Kidney epithelial cell (primary cell): ENCODE measurements at places on chromosomes 4 and X.

DNA sequence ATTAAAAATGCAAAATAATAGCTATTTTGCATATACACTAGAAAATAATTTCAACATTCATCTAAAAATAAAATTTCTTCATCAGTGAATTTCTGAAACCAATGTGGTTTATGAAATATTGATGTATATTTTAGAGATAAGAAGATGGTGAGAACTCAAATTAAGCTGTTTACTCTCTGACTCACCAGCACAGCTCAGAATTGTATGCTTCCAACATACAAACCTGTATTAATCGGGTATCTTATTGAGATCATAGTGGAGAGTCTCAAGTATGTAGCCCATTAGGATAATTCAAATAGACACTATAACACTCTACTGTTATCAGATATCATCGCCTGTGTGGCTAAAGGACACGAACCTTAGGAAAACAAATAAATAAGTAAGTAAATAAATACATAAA, 899.5 kb upstream of the INTU start:
- no peak for DNase-seq

- DNase-seq, result no peak
These were observed 172.2 kb upstream of the TLL1 start for GRCh38 chr4:165700855-165701254.

DNA sequence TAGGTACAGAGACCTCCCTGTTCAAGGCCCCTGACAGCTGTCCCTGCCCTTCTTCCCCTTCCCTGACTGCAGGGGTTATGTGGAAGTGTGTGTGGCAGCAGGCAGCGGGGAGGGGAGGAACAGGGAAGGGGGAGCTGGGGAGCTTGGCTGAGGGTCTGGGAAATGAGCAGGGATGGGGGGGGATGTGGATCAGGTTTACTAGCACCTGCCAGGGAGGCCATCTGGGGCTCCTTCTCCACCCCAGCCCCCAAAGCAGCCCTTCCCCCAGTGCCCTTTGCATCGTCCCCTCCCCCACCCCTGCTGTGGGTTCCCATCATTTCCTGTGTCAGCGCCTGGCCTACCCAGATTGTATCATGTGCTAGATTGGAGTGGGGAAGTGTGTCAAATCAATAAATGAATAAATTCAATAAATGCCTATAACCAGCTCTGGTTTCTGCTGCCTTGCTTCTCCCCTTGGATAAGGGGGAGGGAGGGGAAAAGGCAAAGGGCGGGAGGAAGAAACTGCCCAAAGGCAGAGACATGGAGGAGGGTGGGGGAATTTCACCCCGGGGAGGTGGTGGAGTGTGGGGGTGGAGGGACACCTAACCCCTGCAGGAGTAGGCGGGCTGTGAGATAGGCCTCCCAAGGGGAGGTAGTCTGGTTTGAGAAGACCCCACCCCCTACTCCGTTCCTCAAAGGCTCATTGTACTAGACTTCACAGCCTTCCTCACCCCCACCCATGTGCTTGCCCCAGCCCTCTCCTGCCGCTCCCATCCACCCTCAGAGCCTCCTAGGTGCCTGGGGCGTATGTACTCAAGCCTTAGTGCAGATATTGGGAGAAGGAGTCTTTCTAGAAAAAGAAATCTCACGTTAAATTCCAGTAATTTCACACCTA, 3.2 kb downstream of the CXorf65 start:
- DNase-seq, result no peak

- DNase-seq, result no peak
These were observed 235.0 kb downstream of the PALLD start for GRCh38 chr4:168731706-168732414.

DNA sequence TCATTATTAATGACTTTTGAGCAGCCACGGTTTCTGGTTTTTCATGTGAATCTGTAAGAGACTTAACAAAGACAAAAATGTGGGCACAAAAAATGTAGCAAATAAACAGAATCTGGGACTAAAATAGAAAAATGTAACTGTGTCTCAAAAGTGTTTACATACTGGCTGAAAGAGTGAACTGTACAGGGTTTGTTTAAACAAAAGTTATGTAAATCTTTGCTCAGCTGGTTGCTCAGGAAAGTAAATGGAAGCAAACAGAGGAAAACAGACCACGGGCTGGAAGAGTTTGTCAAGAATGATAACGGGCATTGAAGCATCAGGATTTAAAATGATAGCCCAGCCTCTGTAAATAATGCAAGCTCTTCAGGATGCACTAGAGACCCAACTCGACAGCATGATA, 921.8 kb upstream of the FTHL17 start:
- DNase-seq, result no peak

- DNase-seq, result no peak
These were observed 77.1 kb downstream of the EIF4E start for GRCh38 chr4:98851806-98852205.

DNA sequence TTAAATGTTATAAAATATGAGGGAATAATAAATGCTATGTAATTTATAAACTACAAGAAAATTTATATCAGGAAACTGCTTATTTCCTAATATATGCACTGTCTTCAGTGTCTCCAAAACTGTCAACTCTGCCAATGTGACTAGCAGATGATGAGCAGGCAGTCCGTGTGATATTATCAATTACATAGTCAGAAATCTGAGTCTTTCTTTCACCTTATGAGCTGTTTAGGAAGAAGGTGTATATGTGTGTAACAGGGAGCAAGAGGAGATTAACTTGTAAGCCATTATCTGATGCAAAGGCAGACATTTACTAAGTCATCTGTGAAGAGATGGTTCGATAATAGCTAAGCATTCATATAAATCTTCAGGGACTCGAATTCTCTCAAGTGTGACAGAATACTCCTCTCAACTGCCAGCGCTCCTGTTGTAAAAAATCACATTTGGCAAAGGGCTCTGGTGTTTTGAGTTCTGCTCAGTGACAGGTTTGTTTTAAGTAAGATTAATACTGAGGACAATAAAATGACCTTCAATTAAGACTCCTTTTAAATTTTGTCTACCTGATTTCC, 79.7 kb downstream of the SNCA start:
- no peak for DNase-seq

DNA sequence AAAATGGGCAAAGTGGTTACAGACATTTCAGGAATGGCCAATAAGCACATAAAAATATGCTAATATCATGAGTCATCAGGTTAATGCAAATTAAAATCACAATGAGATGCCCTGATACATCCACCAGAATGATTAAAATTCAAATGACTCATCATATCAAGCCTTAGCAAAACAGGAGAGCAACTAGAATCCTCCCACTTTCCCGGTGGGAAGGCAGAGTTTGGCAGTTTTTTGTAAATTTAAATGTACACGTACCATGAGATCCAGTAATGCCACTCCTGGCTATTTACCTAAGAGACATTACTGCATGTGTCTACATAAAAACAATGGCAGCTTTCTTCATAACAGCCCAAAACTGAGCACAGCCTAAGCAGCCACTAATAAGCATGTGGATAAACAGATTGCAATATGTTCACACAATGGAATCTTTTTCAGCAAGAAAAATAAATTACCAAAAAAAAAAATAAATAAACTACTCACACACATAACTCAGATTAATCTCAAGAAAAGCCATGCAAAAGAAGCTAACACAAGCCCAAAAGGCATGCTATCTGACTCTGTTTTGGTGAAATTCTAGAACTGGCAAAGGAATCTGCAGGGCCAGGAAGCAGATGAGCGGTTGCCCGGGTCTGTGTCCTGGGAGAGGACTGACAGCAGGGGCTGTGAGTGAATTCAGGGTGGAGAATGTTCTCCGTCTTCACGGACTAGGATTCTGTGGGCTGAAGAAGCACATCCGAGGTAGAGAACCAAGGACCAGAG, 48.8 kb downstream of the AFAP1 start:
- no peak for DNase-seq

- DNase-seq, result no peak
These were observed 541 bp downstream of the AIMP1 start for GRCh38 chr4:106316773-106317409.

DNA sequence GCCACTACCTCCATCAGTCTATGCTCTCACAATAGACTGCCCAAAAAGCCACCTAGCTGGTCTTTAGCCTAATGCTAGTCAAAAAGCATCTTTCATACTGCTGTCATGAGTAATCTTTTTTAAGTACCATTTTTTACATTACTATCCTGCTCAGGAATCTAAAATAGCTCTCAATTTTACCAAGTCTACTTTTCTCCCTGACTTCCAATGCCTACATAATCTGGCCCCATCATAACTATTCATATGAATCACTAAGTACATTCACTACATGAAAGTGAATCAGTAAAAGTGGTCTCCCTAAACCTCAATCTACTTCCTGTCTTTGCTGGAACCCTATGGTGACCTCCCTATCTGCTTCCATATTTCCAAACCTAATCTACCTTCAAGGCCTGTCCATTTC, 105.9 kb downstream of the THOC2 start:
- no peak for DNase-seq

DNA sequence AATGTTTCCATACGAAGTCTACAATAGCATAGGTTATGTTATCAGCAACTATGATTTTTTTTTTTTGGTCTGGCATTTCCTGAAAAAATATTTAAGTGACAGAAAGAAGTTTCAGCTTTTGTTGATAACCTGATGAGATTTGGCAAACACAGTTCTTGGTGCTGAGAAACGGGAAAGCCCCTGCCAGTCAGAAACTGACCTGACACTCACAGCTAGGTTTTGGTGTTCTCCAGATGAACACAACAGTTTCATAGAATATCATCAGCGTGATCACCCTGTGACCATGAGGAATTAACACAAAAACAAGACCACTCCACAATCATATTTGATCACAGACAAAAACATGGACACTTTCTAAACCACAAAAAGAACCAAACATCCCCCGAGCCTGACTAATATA, 152.5 kb upstream of the DCAF8L1 start:
- DNase-seq, result no peak

DNA sequence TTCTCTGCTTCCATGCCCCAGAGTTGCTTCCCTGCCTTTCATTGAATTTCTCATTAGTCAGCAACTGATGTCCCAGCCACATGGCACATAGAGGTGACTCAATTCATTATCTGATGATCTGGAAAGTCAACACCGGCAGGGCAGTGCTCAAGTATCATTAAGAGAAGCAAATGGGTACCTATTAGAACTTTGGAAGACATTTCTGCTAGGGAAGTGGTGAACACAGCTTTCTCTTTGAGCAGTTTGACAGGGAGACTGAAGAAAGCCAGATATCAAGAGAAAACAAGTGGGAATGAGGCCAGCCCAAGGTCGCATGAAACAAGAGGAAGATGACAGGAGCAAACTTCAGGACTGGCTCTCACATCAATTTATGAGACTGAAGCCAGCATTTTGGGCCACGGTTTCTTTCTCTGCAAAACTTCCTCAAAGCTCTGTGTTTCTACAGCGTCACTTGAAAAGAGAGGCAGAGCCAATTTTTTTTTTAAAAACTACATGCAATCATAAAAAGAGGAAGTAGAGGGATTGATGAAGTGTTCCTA, 108.3 kb upstream of the RPS6KA3 start:
- DNase-seq, result no peak

- DNase-seq, result no peak
These were observed 7.7 kb upstream of the PGM2 start for GRCh38 chr4:37818752-37819151.

- DNase-seq, result no peak
These were observed 174.7 kb upstream of the GPRIN3 start for GRCh38 chr4:89482251-89482650.

- peak; percentile 65 for DNase-seq
These were observed 230.2 kb upstream of the STK26 start for GRCh38 chrX:131792789-131793462.

DNA sequence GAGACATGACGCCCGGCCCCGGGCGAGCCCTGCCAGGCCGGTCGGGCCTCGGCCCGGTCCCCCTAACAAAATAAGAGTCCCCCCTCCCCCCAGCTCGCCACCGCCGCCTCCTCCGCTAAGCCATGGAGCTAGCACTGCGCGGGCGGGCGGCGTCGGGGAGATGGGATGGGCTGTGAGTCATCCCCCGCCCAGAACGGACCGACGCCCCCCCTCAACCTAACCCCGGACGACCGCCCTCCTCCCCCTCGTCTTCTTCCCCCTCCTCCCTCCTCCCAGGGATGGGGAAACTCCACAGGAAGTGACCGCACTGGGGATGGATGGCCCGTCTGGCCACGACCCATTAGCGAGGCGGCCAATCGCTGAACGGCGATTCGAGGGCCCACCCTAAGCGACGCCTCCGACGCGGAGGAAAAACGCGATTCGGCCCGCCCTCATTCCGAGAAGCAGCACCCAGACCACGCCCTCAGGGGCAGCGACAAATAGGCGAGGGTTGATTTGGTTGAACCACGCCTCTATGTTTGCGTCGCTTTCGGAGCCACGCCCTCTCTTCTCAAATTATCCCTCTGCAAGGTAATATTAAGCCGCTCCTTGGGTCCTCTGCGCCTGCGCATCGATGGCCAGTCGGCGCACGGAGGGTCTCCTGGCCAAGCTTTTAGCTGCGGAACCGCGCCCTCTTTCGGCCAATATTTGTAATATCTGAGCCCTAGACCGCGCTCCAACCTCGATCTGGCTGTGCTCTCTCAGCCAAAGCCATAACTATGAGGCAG, at the start of gene TFE3:
Gene TFE3, minus strand, starts transcription at position 138 of the 767 bp plus-strand sequence. Its CDS starts 131 bp downstream, at position 7.
- DNase-seq, result peak; percentile 93

- DNase-seq, result no peak
These were observed 38.4 kb upstream of the ENPP6 start for GRCh38 chr4:184255871-184256642.

DNA sequence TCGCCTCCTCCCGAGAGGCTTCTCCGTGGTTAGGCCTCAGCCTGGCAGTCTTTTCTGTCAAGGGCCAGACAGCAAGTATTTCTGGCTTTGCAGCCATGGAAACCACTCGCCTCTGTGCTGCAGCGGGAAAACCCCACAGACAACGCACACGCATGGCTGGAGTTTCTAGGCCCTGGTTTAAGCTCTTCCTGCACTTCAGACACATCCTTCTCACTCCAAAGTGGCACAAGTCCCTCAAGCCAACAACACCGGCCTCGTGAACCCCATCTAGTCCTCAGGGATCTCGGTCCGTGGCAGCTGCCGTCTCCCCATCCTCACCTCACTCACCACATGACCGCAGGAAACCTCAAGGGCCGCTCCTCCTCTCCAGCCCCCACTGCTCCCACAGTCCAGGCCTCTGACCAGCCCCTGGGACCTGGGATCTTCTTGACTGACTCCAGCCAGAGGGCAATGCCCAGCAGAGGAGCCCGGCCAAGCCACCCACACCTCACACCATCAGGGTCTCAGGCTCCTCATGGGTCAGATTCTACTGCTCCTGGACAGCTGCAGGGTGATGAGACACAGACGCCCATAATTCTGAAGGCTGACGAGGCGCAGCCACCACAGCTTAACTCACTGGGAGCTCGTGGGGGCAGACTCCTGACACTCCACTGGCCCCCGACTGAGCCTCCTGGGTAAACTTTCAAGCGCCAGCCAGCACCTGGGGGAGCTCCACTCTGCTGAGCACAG, 21.7 kb downstream of the LETM1 start:
- no peak for DNase-seq

GRCh38 chrX:1106478-1107210, 105.8 kb downstream of the CRLF2 start:
- DNase-seq, result no peak

DNA sequence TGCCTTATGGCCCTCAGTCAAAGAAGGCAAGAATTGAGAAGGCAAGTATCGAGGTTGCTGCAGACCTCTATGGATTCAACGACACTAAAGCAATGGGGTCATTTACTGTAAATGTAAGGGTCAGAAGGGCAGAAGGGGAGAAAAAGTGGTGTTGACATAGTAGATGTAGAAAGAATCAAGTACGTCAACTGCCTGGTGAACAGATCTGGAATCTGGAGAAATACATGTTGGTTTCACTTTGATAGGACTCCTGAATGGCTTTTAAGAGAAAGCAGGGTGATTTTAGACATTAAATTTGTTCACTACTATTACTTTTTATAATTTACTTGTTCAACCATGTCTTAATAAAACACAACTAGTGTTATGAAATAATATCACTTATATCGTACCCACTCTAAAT, 81.3 kb upstream of the FSTL5 start:
- DNase-seq, result no peak

GRCh38 chrX:40663880-40664630, 16.7 kb upstream of the CXorf38 start:
- DNase-seq, result no peak
